ENCODE measurements at places on chromosomes 1 and 21. TPM values are rescaled to one million over a fixed set of nuclear protein-coding genes. Genes with fewer than 3 reads are reported as not detected.

Gene LINGO4
- not detected for polyA plus RNA-seq

Gene LCE1F
- polyA plus RNA-seq, result not detected

GRCh38 chr1:100187912-100188311, 9.9 kb upstream of the LRRC39 start:
- no peak for DNase-seq

DNA sequence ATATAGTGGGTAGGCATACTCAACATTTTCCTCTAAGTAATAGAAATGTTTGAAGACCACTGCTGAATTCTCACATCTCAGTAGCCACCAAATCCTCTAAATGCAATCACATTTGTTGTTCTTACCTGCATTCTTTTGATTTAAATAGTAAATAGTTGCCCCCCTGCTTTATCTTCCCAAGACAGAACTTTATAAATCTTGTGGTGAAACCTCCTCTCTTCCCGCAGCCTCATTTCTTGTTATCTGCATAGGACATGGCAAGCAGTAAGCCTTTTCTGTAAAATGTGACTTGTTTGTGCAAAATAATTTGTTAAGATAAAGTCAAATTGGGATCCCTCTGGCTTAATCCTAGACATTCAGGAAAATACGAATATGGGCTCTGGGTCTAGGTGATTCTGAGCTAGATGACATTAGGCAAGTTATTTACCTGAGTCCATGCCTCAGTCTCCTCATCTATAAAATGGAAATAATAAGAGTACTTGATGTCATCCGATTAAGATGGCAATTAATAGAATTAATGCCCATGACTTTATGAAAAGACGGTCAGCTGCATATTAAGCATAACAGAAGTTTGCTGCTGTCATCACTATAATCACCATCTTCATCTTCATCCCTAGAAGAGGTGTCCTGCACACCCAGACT, 77.7 kb downstream of the LRRC8C start:
- DNase-seq, result no peak

DNA sequence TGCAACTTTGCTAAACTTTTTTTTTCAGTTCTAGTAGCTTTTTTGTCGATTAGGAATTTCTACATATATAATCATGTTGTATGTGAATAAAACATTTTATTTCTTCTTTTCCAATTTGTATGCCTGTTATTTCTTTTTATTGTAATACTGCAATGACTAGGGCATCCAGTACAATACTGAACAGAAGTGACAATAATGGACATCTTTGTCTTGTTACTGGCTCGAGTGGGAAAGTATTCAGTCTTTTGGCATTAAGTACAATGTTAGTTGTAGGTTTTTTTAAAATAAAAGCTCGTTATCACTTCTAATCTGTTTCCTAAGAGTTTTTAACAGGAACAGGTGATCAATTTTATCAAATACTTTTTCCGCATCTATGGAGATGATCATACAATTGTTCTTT, 9.8 kb downstream of the STPG1 start:
- no peak for DNase-seq

DNA sequence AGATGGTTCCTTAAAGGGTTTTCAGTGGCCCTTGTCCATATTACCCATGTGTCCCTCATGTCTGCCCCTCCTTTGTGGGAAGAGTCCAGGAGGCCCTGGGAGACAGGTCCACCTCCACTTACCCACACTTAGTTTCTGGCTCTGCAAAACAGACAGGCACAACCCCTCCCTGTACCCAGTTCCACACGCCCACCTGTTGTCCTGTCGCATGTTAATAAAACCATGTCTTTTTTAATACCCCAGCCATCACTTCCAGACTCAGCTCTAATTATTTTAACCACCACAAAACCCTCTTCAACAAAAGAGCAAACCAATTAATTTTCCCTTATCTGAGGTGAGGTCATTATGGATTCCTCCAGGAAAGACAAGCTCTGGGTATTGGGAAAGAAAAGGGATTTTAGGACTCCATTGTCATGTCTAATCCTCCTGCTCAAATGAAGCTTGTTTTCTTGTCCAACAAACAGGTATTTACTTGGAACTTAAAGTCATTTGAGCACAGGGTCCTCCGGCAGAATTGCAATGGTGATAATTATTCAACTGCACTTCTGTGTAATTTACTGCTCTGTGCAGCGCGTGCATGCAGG, 68.9 kb downstream of the CCDC185 start:
- DNase-seq, result no peak

DNA sequence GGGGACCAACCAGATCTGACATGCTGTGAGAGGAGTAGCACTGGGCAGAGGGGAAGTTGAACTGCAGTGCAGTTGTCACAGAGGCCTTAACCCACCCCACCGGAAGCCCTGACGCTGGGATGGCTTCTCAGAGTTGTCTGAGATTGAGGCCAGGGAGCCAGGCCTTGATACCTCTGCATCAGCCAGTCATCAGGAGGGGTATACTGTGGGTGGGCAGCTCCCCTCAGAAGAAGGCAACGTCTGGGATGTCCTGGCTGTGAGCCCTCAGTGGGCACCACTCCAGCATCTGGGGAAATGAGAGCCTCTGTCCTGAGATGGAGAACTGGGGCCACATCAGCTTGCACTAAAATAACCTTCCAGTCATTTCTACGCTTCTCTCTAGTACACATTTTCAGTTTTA, 47.9 kb upstream of the BCAR3 start:
- DNase-seq, result no peak

GRCh38 chr1:107251839-107252238, 111.0 kb downstream of the NTNG1 start:
- DNase-seq, result no peak

DNA sequence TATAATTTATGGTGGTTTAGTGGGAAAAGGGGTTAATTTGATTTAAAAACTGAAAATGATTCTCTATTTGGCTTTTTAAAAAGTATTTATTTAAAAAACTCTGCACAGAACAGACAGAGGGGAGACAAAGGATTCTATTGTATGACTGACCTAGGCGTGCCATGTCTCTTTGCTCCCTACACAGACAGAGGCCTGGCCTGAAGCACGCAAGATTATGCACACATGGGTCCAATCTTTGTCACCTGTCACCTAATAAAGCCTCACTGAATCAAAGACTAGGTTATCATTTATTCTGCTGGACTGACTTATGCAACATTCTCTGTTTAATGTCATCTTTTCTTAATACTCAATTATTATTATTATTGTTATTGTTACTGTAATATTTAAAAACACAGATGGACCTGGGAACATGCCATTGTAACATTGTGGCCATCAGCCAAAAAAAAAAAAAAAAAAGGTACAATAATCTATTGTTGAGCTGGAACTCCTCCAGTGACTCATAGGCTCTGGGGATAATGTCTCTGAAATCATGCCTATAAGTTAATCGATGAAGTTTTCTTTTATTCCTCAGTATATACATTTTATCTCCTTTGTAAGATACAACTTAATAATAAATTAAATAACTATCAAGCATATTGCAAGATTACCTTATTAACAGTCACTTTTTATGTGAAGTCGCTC, 112.1 kb downstream of the RUNX1 start:
- no peak for DNase-seq

- peak; percentile 71 for DNase-seq
Measured at GRCh38 chr1:93798291-93798690, 80.7 kb downstream of the DNTTIP2 start.

DNA sequence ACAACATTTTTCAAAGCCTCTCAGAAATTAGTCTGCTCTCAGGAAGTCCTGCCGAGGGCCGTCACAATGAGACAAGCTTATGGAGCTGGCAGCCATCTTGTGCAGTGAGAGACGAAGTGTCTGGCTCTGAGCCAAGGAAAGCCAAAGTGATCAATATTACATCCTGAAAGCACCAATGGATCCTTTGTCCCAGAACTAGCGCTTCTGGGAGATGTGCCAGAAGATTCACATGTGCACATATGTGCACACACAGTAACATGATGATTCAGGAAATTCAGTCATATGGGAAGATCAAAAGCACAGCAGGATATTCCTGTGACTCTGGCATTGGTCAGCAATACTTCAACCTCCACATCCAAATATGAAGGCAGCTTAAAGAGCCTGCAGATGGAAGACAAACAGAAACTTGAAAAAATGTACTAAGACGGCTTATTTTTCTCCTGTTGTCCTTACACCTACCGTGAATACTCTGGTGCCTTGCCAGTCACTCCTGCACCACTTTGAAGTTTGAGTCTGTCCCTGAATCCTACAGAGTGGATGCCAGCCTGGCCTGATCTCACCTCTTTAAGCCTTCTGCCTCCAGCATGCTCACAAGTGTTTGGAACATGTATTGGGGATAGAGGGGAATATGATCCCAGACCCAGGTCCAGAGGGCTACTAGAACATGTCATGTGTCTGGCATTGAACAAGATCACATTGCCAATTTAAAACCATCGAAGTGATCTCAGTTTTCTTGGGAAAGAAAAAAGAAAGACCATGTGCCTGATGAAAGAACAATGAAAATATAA, 44.5 kb upstream of the PRRX1 start:
- no peak for DNase-seq

DNA sequence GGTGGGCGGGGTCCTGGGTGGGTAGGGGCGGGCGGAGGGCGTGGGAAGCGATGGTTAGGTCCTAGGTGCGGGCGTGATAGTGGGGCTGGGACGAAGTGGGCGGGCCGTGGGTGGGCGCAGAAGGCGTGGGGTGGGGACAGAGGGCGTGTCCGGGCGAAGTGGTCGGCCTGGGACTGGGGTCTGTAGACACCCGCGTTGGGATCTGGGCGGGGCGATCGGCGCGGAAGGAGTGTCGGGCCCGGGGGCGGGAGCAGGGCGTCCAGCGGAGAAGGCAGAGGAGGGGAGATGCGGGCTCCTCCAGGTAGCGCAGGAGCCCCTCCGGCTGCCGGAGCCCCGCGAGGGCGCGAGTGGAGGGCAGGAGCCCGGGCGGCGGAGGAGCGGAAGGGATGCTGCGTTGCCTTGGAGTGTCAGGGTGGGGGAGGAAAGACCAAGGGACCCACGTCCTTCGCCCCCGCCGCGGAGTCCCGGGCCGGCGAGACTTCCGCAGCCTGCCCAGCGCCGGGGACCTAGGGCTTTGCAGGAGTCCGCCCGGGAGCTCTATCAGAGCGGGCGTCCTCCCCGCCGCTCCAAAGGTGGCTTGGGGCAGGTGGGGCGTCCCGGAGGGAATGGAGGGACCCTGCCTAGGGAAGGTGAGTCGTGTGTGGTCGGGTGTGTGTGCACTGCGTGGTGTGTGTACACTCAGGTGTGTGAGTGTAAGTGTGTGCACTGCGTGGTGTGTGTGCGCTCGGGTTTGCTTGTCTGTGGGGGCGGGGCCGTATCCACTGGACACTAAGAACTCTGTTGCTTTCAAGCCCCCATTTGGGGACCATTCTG, 27.0 kb upstream of the PRSS38 start:
- DNase-seq, result no peak
